Kidney glomerular epithelial cell (primary cell): ENCODE measurements at places on chromosomes 5 and 9.

DNA sequence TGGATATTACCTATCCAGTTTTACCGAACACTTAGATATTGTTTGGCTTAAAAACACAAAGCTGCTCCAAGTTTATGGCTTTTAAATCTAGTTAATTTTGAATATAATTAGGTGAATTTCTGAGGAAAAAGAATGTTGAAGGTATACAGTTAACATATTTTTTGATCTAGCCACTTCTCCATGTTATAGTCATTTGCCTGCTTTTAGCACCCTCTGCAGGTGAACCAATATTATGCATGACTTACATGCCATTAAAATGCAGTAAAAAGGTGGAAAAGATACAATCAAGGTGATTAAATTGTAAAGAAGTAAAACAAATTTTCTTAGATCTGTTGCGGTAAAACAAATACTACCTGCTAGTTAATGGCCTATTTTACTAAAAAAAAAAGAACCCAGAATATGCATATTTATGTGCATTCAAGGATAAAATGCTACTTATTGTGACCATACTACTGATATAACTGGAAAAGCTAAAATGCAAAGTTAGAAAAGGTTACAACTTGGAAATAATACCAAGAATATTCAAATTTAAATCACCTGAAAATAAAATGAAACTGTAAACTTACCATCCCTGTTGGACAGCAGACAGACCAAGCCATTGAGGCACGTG, 132.1 kb downstream of the AP3B1 start:
- DNase-seq, result peak; percentile 25

GRCh38 chr5:157273131-157273556, 7.2 kb downstream of the CYFIP2 start:
- DNase-seq, result no peak

DNA sequence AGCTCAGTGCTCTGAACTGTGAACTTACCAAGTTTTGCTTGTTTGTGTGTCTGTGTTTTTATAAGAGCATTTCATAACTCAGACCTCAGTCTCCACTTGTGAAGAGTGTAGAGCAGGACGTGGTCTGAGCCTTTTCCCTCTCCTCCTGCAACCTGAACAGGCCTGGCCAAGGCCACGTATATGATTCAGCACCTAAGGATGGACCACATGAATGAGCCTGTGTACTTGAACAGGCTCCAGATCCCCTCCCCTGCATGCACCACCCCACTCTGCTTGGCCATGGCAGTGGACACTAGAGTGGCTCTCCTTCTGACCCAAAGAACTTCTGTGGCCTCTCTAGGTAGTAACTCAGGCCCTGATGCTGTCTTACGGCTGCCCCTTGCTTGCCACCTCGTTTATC, 125.9 kb upstream of the FSTL4 start:
- DNase-seq, result peak; percentile 7

- no peak for DNase-seq
Observed at GRCh38 chr9:588981-589380, 252.5 kb upstream of the DMRT1 start.

DNA sequence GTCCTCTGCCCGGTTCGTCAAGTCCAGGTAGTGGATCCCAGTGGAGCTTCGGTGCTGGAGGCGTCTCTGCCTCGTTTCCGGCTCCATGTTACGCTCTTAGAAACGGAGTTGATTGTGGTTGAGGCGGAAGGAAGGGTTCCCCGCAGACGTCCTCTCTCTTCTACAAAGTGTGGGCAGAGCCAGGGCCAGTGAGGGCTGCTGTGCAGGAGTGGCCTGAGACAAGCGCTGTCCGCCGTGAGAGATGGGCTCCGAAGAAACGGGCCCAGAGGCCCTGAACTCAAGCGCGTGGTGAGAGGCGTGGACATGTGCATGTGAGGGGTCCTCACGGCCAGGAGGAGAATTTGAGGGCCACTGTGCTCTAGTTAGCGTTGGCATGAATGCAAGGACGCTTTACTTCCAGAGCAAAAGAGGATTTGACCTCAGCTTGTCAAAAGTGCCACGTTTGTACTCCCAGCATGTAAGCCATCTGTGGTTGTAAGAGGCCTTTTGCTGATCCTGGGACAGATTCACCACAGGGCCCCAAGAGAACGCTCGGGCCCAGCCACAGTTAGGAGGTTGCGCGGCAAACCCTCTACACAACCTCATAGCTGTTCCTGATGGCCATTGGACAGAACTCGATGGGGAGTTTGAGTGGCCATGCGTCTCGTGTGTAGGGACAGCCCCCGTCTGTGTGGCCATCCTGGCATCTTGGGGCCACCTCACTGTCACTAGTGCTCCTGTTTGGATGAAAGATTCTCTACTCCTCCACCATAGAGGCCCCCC, 10.2 kb downstream of the MAN1B1 start:
- DNase-seq, result no peak

GRCh38 chr5:40386289-40386688, 293.4 kb upstream of the PTGER4 start:
- no peak for DNase-seq

DNA sequence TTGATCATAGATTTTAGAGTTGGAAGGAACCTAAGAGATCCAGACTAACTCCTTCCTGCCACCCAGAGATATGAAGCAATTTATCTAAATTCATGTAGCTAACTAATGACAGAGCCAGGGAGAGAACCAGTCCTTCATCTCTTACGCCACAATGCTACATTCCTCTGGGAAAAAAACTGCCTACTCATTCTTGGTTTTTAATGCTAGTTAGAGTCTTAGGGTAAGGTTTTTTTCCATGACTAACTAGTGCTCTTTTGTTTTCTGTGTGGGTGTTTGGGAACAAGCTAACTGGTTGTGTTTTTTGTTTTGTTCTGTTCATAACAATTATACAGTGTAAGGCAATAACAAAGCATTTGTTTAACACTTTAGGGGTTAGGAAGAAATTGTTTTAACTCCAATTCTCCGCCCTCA, 52.4 kb downstream of the SLC44A1 start:
- peak; percentile 87 for DNase-seq

DNA sequence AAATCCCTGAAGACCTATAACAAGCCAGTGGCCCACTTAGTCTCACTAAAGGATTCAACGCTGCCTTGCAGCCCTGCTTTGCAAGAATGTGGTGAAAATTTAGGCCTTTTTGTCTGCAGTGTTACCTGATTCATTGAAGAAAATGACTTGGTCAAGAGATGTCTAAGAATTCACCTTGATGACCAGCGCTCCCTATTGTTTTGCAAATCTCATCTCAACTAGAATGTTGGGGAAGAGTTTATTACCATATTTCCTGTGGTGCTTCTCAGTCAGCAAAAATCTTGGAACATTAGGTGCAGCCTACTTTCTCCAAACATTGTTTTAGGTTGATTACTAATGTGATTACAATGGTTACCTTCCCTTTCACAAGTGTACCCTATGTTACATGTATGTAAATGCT, 53.5 kb downstream of the PLK2 start:
- no peak for DNase-seq

- no peak for DNase-seq
Observed at GRCh38 chr9:99021512-99021911, 77.8 kb downstream of the COL15A1 start.

- DNase-seq, result no peak
Observed at GRCh38 chr5:61333954-61334867, 2.2 kb downstream of the ZSWIM6 start.

GRCh38 chr9:35731415-35732184, 395 bp downstream of the TLN1 start:
- no peak for DNase-seq

- DNase-seq, result peak; percentile 20
Observed at GRCh38 chr5:56003179-56003578, 8.4 kb upstream of the IL6ST start.
